A172 (cell line): ENCODE measurements at places on chromosomes 5 and 9. TPM values are rescaled to one million over a fixed set of nuclear protein-coding genes. Genes with fewer than 3 reads are reported as not detected.

- no peak for DNase-seq
These were observed 72.2 kb upstream of the FRRS1L start for GRCh38 chr9:109239240-109239639.

Gene SLCO4C1
- total RNA-seq: not detected in 2 replicates

DNA sequence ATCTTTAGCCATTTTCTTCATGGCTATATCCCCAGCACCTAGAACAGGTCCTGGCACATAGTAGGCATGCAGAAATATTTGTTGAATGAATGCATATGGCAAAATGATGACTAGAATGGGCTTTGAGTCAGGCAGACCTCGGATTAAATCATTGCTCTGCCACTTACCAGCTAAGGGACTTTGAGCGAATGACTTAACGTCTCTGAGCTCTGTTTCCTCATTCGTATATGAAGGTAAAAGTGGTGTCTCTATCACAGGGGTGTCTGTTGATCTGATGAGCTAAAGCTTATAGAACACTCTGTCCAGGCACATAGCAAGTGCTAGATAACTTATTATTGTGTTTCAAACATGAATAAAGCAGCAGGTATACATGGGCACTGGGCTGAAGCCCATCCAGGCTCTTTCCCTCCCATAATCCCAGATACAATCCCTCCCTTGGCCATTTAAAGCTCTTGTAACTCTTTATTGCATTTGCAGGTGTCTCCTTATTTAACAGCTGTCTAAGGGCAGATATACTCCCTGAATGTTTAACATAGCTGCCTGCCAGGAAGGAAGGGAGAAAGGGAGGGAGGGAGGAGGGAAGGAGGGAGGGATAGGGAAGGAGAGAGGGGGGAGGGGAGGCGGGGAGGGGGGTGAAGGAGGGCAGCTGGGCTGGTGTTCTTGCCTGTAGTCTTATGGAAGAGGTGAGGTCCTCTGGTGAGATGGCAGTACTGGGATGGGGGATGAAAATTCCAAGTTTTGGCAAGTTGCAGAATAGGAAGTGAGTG is 23.2 kb upstream of the STXBP1 start:
- DNase-seq: no peak

DNA sequence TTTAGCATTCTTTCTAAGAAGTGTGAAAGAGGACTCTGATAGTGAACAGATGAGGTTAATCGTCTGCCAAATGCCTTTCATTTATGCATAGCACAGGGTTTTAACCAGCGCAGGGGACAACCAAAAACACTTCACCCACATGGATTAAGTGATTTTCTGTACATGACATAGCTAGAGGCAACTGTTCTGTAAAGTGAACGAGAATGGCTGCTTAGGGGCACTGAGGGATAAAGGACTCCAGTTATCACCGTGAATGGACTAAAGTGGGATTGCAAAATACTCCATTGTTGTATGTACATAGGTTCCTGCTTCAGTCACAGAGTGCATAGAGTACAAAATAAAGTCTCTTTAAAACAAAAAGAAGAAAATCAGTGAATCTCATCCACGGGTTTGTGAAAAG is 456.8 kb downstream of the DMAC1 start:
- no peak for DNase-seq

GRCh38 chr9:89497257-89497963 is 503 bp downstream of the SEMA4D start:
- DNase-seq: no peak

DNA sequence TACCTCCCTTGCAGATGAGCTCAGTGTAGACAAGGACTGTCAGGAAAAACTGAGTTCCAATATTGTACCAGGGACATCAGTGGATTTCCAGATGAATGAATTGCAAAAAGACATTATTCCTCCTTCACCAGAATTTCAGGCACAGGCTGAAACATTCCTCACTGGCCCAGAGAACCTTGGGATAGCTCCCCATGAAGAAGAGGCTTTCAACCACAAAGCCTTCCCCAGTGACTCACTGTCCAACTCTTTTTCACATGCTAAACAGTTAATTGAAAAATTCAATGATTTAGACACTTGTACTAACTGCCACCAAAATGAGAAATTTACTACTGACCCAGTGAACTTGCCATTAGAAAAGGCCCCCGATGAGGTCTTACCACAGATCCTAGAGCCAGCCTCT is 144.5 kb downstream of the UNC13B start:
- DNase-seq: peak; percentile 1

- no peak for DNase-seq
These were observed 26.8 kb upstream of the DUSP1 start for GRCh38 chr5:172797771-172798191.

GRCh38 chr9:76192013-76192412 is 202.2 kb downstream of the RFK start:
- no peak for DNase-seq

GRCh38 chr5:10122076-10122726 is 127.5 kb downstream of the ATPSCKMT start:
- no peak for DNase-seq

Gene NRARP
- 0.40 and 0.43 TPM in 2 replicates for total RNA-seq

Gene QRFP
- not detected in 2 replicates for total RNA-seq

GRCh38 chr9:5695860-5696259 is 67.0 kb downstream of the RIC1 start:
- DNase-seq: no peak

Gene LECT2
- total RNA-seq: not detected in 2 replicates

- no peak for DNase-seq
These were observed 11.5 kb downstream of the CCDC152 start for GRCh38 chr5:42768106-42768504.

Gene RABGAP1
- total RNA-seq: 24.2 and 33.3 TPM in 2 replicates

GRCh38 chr9:130780415-130780814 is 54.6 kb upstream of the ABL1 start:
- no peak for DNase-seq

Gene LAMC3
- 1.0 and 1.4 TPM in 2 replicates for total RNA-seq

Gene AP3B1
- 59.6 and 70.5 TPM in 2 replicates for total RNA-seq

DNA sequence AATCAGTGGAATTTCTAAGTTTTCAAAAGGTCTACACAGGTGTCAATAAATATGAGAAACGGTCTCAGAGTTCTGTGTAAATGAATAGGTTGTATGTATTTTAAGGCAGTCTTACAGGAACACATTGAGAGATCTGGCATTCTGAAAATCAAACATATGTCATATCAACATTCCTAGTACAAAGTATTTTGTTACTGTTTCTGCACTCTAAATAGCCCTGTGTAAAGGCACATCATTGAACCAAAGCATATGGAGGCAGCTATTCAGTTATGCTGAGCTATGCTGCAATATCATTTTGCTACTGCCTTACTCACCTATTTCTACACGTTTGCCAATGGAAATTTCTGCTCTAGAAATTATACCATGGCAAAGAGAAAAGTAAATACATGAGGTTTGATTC is 379.1 kb downstream of the KIAA0825 start:
- DNase-seq: no peak

GRCh38 chr9:25990376-25990775 is 312.1 kb upstream of the TUSC1 start:
- DNase-seq: no peak

GRCh38 chr5:1791176-1791575 is 8.5 kb downstream of the MRPL36 start:
- DNase-seq: no peak

GRCh38 chr5:174052636-174053035 is 7.1 kb downstream of the NSG2 start:
- DNase-seq: no peak

DNA sequence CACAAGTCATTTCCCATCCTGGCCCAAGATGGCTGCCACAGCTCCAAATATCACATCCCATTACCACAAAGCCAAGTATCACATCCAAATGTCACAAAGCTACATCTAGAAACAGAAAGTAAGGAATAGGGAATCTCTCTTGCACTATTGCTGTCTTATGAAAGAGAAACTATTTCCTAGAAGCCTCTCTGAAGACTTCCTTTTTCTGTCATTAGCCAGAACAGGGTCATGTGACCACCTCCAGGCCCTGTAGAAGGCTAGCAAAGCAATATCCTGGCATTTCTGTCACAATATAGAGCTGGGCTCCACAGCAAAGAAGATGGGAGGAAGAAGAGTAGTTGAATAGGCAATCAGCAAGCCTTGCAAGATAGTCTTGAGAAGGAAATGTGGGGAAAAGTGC is 99.2 kb downstream of the SH3TC2 start:
- DNase-seq: no peak

- DNase-seq: peak; percentile 82
These were observed 51.7 kb downstream of the ZNF474 start for GRCh38 chr5:122180863-122181548.

DNA sequence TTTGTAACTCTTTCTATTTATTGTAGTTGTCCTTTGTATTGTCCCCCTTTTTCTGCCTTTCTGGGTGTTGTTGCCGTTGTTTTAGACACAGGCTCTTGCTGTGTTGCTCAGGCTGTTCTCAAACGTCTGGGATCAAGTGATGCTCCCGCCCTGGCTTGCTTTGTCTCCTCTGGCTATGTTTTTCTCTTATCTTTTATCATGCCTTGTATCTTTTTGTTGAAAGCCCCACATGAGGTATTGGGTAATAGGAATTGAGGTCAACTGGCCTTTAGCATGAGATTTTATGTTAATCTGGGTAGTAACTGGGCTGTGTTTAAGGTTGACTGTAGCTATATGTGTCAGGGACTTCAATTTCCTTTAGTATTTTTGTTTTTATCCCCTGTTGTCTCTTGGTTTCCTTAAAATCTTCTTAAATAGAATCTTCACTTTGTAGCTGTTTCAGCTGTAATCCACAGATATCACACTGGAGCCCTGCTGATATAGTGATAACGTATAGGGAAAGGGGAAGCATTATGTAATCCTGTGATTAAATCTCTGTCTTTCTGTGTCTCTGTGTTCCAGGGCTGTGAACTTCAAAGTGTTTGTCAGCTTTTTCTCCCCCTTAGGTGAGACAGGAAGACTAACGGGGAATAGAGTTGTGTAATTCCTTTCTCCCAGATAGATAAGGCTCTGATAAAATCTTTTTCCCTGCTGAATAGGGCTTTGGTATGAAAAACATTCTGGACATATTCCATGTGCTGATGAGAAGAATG is 25.9 kb upstream of the CACNA1B start:
- no peak for DNase-seq

GRCh38 chr5:122151640-122152039 is 22.3 kb downstream of the ZNF474 start:
- peak; percentile 82 for DNase-seq

- DNase-seq: no peak
These were observed 3.9 kb upstream of the BTNL9 start for GRCh38 chr5:181035991-181036815.

Gene PTBP3
- total RNA-seq: 24.4 and 26.2 TPM in 2 replicates

Gene TAF7
- total RNA-seq: 109 and 119 TPM in 2 replicates

- no peak for DNase-seq
These were observed 114.1 kb downstream of the FRMD3 start for GRCh38 chr9:83423815-83424707.

DNA sequence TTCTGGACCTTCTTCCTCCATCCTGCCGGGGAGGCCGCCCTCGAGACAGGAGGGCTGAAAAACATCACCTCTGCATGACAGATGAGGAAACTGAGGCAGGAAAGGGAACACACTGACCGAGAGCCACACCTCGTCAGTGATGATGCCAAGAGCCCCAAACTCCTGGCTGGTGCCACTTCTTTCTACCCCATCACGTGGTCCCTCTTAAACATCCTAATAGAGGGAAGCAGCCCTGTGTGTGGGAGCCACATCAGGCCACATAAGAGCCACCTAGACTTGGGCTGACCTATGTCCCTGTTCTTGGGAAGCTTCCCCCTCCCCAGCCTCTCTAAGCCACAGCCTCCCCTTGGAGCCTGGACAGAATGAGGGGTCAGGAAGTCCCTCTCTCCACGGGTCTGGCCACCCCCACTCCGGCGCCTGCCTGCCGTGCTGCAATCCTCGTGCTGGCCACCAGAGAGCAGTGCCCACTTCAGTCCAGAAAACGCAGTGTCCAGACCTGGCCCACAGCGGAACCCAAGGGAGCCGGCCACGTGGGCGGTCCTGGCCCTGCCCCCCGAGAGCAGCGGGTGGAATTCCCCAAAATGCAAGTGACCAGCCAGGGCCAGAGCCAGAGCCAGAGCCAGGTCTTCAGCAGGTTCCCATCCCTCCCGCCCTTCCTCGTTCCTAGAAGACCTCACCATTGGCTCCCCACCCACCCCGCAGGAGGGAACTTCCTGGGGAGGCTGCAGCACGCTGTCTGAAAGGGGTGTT is 54.7 kb upstream of the SARDH start:
- peak; percentile 78 for DNase-seq

DNA sequence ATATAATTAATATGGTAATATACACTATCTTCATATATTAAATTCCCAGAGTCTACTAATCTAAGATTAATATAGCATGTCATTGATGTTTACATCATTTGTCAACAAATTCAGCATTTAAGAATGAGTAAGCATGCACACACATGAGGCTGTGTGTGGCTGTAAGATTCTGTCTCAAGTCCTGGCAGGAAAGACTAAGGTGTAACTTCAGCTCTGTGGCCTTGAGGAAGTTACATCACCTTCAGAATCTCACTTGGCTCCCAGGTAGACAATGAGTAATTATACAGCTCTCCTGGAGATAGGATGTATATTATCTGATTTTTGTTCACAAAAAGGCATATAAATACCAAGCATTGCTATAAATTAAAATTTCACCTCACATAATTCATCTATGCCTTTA is 119.4 kb upstream of the IQGAP2 start:
- DNase-seq: no peak

Gene C1QTNF3
- not detected in 2 replicates for total RNA-seq

DNA sequence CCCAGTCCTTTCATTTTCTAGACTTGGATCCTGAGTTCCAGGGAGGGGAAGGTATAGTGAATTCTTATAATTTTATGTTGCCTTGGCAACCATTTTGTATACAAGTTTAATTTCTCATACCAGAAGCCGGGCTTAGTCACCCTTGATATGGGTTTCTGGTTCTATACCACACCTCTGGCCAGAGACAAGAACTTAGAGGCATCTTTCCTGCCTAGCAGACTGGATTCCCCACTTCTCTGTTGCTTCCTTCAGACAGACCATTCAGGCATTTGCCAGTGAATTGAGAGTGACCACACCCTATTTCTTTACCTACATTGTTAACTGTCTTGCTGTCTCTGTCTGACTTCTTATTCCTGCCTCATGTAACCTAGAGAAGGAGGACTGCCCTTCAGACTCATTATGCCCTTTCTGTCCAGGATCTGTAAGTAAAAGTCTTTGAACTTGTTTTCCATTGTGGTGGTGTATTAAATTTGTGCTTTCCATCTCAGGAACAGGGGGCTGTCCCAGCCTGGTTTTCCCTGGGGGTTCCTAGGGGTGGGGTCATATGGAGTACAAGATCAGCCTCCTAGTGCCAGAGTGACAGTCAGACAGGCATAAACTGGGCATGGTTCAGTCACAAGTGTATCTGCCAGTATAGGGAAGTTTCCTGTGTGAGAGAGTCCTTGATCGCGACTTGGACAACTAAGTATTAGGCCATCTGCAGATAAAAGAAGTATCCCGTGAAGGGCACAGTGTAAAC is 27.4 kb downstream of the TNFSF8 start:
- peak; percentile 47 for DNase-seq

- no peak for DNase-seq
These were observed 281.6 kb downstream of the KIF4B start for GRCh38 chr5:155295111-155295510.
